ENCODE measurements at places on chromosomes 1 and 21. TPM values are rescaled to one million over a fixed set of nuclear protein-coding genes. Genes with fewer than 3 reads are reported as not detected.

The LUZP1 gene
- total RNA-seq: 32.5 TPM

The ZBTB48 gene
- total RNA-seq: 36.5 TPM

The PLD5 gene
- 0.21 TPM for total RNA-seq

The TNFAIP8L2 gene
- total RNA-seq: 17.8 TPM

The PRAMEF20 gene
- total RNA-seq: not detected

The CLEC20A gene
- not detected for total RNA-seq

The CATSPER4 gene
- not detected for total RNA-seq

The KCNA2 gene
- total RNA-seq: 0.77 TPM

The SH2D1B gene
- 1.9 TPM for total RNA-seq

The SLC9C2 gene
- total RNA-seq: 1.4 TPM

The GSTM1 gene
- total RNA-seq: not detected

The FMO4 gene
- total RNA-seq: 5.9 TPM

The BTBD19 gene
- 8.7 TPM for total RNA-seq

The AQP10 gene
- 0.47 TPM for total RNA-seq

The ETV3L gene
- total RNA-seq: not detected

The TEX38 gene
- not detected for total RNA-seq

The BCAN gene
- not detected for total RNA-seq

The TP73 gene
- 3.6 TPM for total RNA-seq

The RAB7B gene
- 9.1 TPM for total RNA-seq

The MRAP gene
- not detected for total RNA-seq

The CD1E gene
- 2.6 TPM for total RNA-seq

The PRAMEF18 gene
- total RNA-seq: not detected

The CZIB gene
- total RNA-seq: 60.2 TPM

The CLDN14 gene
- total RNA-seq: not detected

The MEF2D gene
- total RNA-seq: 51.0 TPM

The TADA1 gene
- total RNA-seq: 9.6 TPM

The MARK1 gene
- 2.4 TPM for total RNA-seq

The TLR5 gene
- 26.6 TPM for total RNA-seq

The CADM3 gene
- total RNA-seq: 8.8 TPM

The XCL2 gene
- 2.0 TPM for total RNA-seq

The KCNJ9 gene
- not detected for total RNA-seq

The FCRL4 gene
- not detected for total RNA-seq

The BARHL2 gene
- total RNA-seq: not detected

The GBP4 gene
- 41.0 TPM for total RNA-seq

The RSPO1 gene
- total RNA-seq: 4.3 TPM

The KRTAP11-1 gene
- not detected for total RNA-seq

The OR2M3 gene
- total RNA-seq: not detected

The SH2D5 gene
- not detected for total RNA-seq

The HSD3B2 gene
- not detected for total RNA-seq

The OR2T29 gene
- not detected for total RNA-seq

The GRHL3 gene
- total RNA-seq: 0.80 TPM

The SYT14 gene
- not detected for total RNA-seq

The OR2T11 gene
- total RNA-seq: not detected
